ENCODE measurements at places on chromosomes 7 and 10.

DNA sequence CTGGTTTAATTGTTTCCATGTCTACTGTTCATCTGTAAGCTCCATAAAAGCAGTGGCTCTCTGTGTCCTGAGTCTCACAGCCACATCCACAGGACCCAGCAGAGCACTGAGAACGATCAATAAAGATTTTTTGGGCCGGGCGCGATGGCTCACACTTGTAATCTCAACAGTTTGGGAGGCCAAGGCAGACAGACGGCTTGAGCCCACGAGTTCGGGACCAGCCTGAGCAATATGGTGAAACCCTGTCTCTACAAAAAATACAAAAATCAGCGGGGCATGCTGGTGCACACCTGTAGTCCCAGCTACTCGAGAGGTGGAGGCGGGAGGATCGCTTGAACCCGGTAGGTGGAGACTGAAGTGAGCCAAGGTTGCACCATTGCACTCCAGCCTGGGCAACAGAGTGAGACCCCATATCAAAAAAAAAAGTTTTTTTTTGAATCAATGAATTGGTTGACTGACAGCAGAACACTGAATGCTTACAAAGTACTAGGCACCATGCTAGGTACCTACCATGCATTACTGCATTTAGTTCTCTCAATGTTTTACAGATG lies 4.5 kb downstream of the SLC37A3 start:
- DNase-seq, result no peak

DNA sequence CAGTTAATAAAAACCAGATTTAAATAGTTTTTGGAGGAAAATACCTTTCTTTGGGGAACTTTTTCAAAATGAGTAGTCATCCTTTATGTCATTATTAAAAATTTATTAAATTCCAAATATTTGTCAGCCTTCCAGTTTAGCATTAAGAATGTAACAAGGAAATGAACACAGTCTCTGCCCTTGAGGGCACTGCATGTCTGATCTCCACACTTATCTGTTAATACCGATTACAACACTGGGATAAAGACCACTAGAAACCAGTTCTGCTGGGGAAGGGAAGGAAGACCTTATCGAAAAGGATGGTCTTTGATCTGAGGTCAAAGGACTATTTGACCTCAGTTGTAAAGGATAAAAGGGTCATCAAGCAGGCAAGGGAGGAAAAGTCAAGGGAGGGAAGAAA lies 320.0 kb downstream of the DOCK4 start:
- DNase-seq, result no peak

GRCh38 chr7:2093215-2093842 lies 139.4 kb downstream of the MAD1L1 start:
- no peak for DNase-seq

DNA sequence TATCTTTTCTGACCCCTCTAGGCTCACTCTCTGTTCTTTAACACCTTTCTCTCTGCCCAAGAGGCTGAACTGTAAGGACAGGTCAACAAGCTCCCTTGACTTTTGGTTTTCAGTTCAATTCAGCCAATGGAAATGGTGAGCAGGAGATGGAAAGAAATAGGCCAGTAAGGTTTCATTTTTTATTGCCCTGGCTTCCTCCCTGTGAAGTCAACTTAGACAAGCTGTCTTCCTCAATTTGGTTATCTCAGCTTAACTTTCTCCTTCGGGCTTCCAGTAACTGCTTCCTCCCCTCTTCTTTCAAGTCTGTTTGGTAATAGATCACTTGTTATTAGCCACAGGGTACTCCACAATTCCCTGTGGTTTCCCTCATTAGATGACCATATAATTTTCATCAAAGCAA lies 19.7 kb downstream of the LIPK start:
- DNase-seq, result no peak

DNA sequence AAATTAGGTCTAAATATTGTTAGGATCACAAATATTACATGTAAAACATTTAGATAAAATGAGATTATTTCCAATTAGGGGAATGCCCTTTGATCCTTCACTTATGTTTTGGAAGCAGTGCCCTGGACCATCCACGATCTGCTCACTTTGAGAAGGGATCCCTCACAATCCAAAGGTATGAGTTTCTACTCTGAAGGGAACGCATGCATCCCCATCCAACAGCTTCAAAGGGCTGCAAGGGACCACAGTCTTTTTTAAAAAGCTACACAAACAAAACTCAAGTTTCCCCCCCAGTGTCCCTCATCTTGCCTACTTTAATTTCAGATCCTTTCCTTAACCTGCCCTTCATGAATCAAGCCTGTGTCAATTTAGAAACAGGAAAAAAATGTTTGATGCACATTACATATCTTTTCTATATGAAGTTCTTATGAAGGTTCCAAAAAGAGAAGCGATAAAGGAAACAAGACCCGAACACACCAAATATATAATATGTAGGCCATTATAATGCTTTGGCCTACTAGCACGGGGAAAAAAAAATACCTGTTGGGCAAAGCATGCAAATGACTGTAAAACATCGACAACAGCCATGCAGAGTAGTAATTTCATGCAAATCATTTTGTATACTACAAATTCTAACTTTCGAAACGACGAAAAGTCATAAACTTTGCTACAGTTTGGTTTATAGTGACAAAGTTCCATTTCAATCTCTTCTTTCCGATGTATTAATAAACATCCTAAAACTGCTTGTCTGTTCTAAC lies 2.0 kb downstream of the EIF3A start:
- no peak for DNase-seq

- DNase-seq, result no peak
Measured at GRCh38 chr10:77207828-77208185, 429.8 kb downstream of the KCNMA1 start.

DNA sequence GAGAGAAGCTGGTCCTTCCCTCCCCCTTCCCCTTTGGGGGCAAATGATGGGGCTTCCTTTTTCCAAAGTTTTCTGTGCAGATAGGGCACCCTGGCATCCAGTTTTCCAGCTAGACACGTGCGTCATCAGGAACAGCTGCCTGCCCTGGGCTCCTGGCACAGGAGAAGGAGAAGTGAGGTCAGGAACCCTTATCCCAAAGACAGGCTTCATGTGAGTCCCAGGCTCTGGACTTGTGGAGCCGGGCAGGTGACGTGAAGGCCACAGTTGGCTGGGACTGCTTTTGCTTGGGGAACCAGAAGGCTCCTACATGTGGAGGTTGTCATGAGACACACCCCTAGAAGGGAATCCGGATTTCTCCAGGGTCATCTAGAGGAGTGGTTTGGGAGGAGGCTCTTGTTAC lies 66.5 kb downstream of the RBM20 start:
- no peak for DNase-seq

GRCh38 chr10:108014902-108015177 lies 850.3 kb upstream of the SORCS1 start:
- DNase-seq, result no peak

DNA sequence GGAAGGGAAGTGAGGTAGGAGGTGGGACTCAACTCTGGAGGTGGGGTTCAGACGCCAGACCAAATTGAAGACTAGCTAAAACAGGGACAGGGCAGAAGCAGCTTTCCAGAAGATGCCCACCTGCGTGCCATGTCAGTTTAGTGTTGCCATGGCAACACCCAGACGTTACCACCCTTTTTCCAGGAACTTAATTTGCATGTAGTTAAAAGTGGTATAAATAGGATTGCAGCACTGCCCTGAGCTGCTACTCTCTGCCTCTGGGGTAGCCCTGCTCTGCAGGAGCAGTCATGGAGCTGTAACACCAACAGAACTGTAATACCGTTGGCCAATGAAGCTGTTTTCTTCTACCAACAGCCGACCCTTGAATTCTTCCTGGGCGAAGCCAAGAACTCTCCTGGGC lies 93.8 kb downstream of the PRKCQ start:
- DNase-seq, result no peak

Measured in CD4-positive, alpha-beta T cell treated with Interleukin-15 for 4 hours (primary cell).